Tibial nerve (tissue), 4 donors: ENCODE measurements at places on chromosomes 7 and 10. TPM values are rescaled to one million over a fixed set of nuclear protein-coding genes. Genes with fewer than 3 reads are reported as not detected.

DNA sequence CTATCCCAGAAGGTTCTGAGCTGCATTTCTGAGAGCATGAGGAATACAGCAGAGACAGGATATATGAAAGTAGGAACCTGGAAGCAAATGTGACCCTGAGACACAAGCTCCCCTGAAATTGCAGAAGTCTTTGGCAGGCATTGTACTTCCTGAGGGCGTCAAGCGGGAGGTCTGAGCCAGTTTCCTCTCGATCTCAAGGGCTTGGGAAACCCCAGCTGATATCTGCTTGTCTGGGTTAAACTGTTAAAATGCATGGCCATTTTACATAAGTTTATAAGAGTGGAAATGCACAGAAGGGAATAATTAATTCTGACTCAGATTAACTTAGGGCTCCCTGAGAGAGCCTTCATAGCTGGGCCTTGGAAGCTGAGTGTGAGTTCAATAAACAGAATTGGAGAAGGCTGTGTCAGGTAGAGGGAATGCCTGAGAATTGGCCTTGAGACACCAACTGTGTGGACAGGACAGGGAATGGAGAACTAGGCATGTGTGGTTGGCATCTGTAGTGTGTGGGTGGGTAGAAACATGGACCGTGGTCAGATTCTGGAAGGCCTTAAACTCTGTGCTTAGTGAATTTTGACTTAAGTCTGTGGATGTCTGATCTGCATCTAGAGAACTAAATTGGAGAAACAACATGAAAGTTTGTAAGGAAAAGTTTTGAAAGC lies 53.3 kb downstream of the WIPF3 start:
- no peak for DNase-seq
- no peak overlapping the region for H3K4me3 ChIP-seq
- peaks cover 5% of the 10 kb centered on the region for H3K4me1 ChIP-seq
- no peaks in the 10 kb centered on the region for H3K36me3 ChIP-seq

DNA sequence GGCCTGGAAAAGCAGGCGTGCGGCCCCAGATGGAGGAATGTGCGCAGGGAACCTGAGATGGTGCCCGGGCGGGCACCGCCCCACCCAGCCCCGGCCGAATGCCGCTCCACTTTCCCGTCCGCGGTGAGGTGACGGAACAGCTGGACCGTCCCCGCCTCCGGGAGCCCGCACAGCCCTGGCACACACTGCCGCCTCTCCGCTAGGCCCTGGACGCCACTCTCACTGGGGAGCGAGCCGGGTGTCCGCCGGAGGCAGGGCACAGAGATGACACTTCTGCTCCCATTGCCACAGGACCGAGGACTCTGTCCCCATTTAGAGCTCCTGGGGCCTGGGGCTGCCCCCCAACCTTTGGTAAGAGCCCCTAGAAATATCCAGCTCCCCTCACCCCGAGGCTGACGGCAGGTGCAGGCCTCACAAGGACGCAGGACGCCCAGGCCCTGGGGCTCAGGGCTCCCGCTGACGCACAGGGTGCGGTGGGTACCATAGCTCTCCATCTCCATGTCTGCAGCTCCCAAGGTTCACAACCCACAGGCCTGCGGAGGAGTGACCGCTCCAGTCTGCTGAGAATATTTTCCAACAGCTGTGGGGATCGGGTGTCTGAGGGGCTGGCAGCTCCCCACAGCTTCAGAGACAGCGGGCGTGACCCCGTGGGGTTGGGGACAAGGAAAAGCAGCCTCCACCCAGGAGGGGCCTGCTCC lies 52.2 kb upstream of the PDGFA start:
- no peaks in the 10 kb centered on the region for H3K27me3 ChIP-seq
- no peaks in the 10 kb centered on the region for H3K4me1 ChIP-seq
- no peak overlapping the region for H3K27ac ChIP-seq

GRCh38 chr10:97904018-97904381 lies 54.4 kb downstream of the GOLGA7B start:
- no peak for DNase-seq
- H3K4me3 ChIP-seq, result no peak overlapping the region

GRCh38 chr7:134547397-134548054 lies 1.4 kb upstream of the AKR1B15 start:
- H3K27me3 ChIP-seq, result no peaks in the 10 kb centered on the region
- no peaks in the 10 kb centered on the region for H3K36me3 ChIP-seq

GRCh38 chr7:121456015-121456414 lies 59.9 kb upstream of the FAM3C start:
- H3K27ac ChIP-seq, result no peak overlapping the region
- no peaks in the 10 kb centered on the region for H3K36me3 ChIP-seq
- H3K4me1 ChIP-seq, result no peaks in the 10 kb centered on the region
- H3K27me3 ChIP-seq, result no peaks in the 10 kb centered on the region
- no peak for DNase-seq

GRCh38 chr7:68936471-68937035 lies 661.7 kb upstream of the AUTS2 start:
- no peaks in the 10 kb centered on the region for H3K36me3 ChIP-seq
- DNase-seq, result no peak
- no peaks in the 10 kb centered on the region for H3K27me3 ChIP-seq
- H3K4me3 ChIP-seq, result no peak overlapping the region

- H3K27ac ChIP-seq, result no peak overlapping the region
- no peak overlapping the region for H3K4me3 ChIP-seq
- no peaks in the 10 kb centered on the region for H3K4me1 ChIP-seq
- no peaks in the 10 kb centered on the region for H3K36me3 ChIP-seq
Observed at GRCh38 chr7:107924841-107925504, 34.0 kb downstream of the DLD start.

GRCh38 chr7:136551618-136552017 lies 316.8 kb upstream of the CHRM2 start:
- H3K4me1 ChIP-seq, result no peaks in the 10 kb centered on the region
- no peaks in the 10 kb centered on the region for H3K36me3 ChIP-seq
- H3K27me3 ChIP-seq, result no peaks in the 10 kb centered on the region
- no peak overlapping the region for H3K4me3 ChIP-seq

DNA sequence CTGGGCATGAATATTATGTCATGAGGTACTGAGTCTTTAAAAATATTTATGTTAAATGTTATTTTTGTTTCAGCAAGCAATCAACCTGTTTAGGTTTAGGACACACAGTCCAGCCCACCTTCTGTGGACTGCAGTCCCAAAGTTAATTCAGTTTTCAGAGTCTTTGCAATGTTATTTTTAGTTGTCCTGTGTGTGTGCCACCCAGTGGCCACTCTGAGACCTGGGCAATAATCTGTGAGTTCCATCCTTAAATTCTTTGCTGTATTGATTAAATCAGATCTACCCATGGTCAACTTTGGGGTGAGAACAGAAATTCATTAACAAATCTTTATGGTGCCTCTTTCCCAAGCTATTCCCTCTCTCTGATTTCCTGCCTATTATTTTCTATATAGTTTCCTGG lies 415.1 kb downstream of the CCSER2 start:
- H3K36me3 ChIP-seq, result no peaks in the 10 kb centered on the region
- H3K27ac ChIP-seq, result no peak overlapping the region
- no peaks in the 10 kb centered on the region for H3K4me1 ChIP-seq

GRCh38 chr7:111388912-111389311 lies 173.4 kb downstream of the IMMP2L start:
- no peaks in the 10 kb centered on the region for H3K27me3 ChIP-seq
- H3K4me3 ChIP-seq, result no peak overlapping the region
- H3K4me1 ChIP-seq, result peaks cover 5% of the 10 kb centered on the region
- H3K27ac ChIP-seq, result no peak overlapping the region

DNA sequence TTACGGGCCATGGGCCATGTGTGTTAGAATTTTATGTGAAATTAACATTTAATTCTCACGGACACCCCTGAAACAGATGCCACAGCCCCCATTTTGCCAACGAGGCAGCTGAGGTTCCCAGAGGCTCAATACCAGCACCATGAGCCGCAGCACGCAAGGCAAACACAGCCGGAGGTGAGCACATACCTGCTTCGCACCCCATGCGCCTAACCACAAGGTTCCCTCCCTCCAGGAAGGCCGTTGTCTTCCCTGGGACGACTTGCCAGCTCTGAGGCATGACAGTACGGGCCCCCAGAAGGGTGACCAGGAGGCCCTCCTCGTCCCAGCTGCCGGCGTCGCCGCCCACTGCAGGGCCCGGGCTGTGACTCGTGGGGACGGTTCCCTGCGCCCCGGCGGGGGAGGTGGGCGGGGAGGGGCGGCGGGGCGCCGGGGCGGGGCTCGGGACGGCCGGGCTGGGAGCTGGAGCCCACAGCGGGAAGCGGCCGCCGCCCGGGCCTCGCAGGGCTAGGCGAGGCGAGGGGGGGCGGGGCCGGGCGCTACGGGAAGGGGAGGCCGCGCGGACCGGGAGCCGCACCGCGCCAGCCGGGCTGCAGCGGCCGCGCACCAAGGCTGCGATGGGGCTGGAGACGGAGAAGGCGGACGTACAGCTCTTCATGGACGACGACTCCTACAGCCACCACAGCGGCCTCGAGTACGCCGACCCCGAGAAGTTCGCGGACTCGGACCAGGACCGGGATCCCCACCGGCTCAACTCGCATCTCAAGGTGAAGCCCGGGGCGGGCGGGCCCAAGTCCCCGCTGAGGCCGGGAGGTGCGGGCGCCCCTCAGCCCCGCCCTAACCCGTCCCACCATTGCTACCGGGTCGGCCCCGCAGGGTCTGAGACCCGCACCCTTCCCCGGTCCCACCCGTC lies at the start of gene CAV2:
TSS of gene CAV2 (plus strand) at position 571 of the 910 bp plus-strand sequence. CDS start at position 615, 44 bp downstream.
- no peaks in the 10 kb centered on the region for H3K27me3 ChIP-seq
- peak; percentile 26 for DNase-seq
- H3K4me1 ChIP-seq, result peaks cover 27% of the 10 kb centered on the region
- H3K27ac ChIP-seq, result peak within 1 kb of the TSS; percentile 90

- no peaks in the 10 kb centered on the region for H3K27me3 ChIP-seq
- DNase-seq, result no peak
- H3K36me3 ChIP-seq, result peaks cover 27% of the 10 kb centered on the region
- H3K4me3 ChIP-seq, result no peak overlapping the region
Observed at GRCh38 chr7:93258661-93259060, 26.5 kb downstream of the VPS50 start.

- no peaks in the 10 kb centered on the region for H3K36me3 ChIP-seq
- no peak for DNase-seq
- H3K4me3 ChIP-seq, result no peak overlapping the region
- no peaks in the 10 kb centered on the region for H3K4me1 ChIP-seq
- no peaks in the 10 kb centered on the region for H3K27me3 ChIP-seq
Observed at GRCh38 chr7:410395-410910, 109.2 kb downstream of the PDGFA start.

DNA sequence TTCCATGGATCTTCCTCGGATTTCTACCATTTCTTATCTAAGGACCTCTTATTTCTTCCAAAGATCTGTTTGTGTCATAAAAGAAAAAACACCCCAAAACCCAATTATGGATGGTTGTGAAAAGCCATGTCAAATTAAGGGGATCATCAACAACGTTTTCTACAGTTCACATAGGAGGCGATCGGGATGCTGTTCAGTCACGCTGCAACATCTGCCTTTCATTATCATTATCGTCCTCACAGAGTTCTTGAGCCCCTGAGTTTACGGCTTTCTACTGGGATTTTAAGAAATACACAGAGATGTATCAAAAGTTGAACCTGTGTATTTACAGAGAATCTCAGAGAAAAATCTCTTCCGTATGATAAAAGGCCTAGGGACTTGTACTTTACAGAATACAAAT lies 101.4 kb downstream of the GRM8 start:
- no peaks in the 10 kb centered on the region for H3K27me3 ChIP-seq
- no peak for DNase-seq
- H3K4me3 ChIP-seq, result no peak overlapping the region
- no peaks in the 10 kb centered on the region for H3K36me3 ChIP-seq
- H3K4me1 ChIP-seq, result no peaks in the 10 kb centered on the region

- H3K27me3 ChIP-seq, result no peaks in the 10 kb centered on the region
- peaks cover 17% of the 10 kb centered on the region for H3K4me1 ChIP-seq
- DNase-seq, result peak; percentile 10
Observed at GRCh38 chr10:5840314-5841307, 27.4 kb upstream of the GDI2 start.

DNA sequence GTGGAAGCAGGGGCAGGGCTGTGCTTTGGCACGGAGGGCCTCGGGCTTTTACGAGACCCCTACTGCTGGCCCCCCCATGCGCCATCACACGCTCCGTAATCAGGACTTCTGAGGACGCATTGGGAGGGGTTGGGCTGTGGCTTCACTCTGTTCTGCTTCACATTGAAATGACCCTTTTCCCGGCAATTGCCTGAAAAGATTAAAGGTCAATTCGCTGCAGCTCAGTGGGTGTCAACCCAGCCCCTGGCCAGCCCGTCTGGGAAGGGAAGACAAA lies 41.7 kb upstream of the UBE3C start:
- DNase-seq, result no peak
- H3K27me3 ChIP-seq, result no peaks in the 10 kb centered on the region
- no peaks in the 10 kb centered on the region for H3K36me3 ChIP-seq
- H3K4me3 ChIP-seq, result no peak overlapping the region
- peaks cover 4% of the 10 kb centered on the region for H3K4me1 ChIP-seq
- no peak overlapping the region for H3K27ac ChIP-seq

DNA sequence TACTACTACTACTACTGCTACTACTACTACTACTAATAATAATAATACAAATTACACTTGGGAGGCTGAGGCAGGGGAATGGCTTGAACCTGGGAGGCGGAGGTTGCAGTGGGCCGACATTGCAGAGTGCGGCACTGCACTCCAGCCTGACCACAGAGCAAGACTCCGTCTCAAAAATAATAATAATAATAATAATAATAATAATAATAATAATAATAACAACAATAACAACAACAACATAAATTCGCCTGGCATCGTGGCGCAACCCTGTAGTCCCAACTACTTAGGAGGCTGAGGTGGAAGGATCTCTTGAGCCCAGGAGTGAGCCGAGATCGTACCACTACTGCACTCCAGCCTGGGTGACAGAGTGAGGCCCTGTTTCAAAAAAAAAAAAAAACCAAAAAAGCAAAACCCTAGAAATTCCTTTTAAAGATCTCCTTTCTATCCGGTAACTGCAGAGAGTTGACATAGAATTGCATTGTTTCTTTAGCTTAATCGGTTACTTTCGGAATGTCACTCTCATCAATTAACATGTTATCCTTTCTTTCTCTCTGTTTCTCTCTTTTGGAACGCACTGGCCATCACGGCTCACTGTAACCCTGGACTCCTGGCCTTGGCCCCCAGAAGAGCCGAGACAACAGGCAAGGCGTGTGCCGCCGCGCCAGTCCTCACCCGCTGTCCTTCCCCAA lies 972 bp downstream of the PHYH start:
- H3K4me3 ChIP-seq, result peak overlapping the region; percentile 52
- H3K27ac ChIP-seq, result peak overlapping the region; percentile 97
- H3K36me3 ChIP-seq, result peaks cover 19% of the 10 kb centered on the region

DNA sequence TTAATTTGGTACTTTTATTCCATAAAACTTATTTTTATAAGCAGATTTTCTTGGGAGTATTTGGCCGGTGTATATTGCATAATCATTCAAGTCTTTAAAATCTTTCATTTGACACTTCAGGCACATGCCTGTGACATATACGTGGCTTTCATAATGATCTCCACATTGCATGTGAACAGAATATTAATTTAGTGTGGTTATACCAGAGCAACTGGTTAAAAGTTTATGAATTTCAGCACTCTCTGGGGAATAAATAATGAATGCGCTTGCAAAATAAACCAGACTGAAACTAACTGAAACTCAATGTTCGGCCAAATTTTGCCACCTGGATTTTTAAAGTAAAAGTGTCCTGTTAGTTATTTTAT lies 242.3 kb downstream of the GLI3 start:
- H3K4me3 ChIP-seq, result no peak overlapping the region
- DNase-seq, result no peak
- no peaks in the 10 kb centered on the region for H3K27me3 ChIP-seq
- H3K27ac ChIP-seq, result no peak overlapping the region
- peaks cover 64% of the 10 kb centered on the region for H3K4me1 ChIP-seq
- H3K36me3 ChIP-seq, result no peaks in the 10 kb centered on the region

CLDN4 gene
- total RNA-seq, result not detected

PRF1 gene
- 0.87 TPM for total RNA-seq

GRID2IP gene
- total RNA-seq, result not detected

EXOSC1 gene
- 40.8 TPM for total RNA-seq

LOXL4 gene
- total RNA-seq, result 8.6 TPM

SPDYE8 gene
- total RNA-seq, result not detected

GPR37 gene
- 0.60 TPM for total RNA-seq

NEURL1 gene
- total RNA-seq, result not detected

CDK1 gene
- total RNA-seq, result 3.5 TPM

CRCP gene
- total RNA-seq, result 23.9 TPM
